ENCODE measurements at places on chromosomes 4 and X.

GRCh38 chr4:22465349-22465748 is 50.5 kb downstream of the ADGRA3 start:
- ATAC-seq, result no peak

- no peak for ATAC-seq
Observed at GRCh38 chr4:5211282-5211839, 160.1 kb downstream of the STK32B start.

DNA sequence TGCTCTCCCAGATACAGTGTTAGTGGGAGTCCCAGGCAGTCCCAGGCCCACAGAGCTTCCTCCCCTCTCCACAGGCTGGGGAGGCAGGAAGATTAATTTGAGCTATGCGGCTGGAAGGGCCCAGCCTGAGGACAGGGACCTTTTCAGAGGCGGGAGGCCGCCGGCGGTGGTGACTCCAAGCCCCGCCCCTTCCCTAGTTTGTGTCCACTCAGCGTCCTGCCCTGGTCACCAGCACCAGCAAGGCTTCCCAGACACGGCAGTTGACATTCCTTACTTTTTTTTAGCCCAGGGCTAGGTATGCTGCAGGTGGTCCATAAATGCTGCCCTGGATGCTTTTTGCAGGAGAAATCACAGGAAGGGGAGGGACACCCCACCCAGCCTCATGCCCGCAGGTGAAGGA is 67.7 kb upstream of the LRPAP1 start:
- ATAC-seq, result no peak

GRCh38 chr4:147768113-147768512 is 36.2 kb downstream of the ARHGAP10 start:
- peak; percentile 51 for ATAC-seq

- ATAC-seq, result no peak
Observed at GRCh38 chr4:96355414-96355813, 515.5 kb downstream of the PDHA2 start.

DNA sequence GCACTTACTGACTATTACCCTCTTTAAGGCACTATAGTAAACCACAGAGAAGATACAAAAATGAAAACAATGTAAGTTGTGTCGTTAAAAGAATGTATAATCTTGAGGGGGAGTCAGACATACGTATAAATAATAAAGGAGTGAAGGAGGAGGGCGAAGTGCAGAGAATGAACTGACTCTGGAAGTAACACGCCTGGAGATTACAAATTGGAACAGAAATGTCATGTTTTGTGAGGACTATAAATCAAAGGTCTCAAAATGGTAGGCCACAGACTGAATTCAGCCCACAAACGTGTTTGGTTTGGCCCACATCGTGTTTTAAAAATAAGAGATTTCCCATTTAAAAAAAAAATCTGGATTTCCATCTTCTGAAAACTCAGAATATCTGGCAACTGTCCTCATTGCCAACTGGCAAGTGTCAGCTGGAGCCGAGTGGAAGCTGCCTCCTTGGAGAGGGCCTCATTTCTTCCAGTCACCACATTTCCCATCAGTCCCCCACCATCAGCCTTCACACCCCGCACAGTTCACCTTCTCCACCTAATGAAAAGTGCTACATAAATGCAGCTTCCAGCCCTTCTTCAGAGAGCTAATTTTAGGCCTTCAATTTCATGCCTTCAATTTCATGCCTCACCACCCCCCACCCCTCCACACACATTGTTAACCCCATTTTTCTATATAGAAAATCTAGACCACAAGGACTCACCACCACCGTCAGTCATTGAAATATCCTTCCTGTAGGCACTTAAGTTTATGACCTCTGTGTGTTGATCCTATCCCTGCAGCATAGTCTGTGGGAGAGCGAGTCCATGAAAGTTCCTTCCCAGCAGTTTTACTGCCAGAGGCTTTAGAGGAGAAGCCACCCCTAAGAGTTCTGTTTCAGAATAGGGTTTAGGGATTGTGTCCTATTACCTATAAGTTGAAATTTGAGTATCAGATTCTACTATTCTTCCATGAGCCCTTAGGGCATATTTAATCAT is 32.0 kb upstream of the COL25A1 start:
- ATAC-seq, result no peak

DNA sequence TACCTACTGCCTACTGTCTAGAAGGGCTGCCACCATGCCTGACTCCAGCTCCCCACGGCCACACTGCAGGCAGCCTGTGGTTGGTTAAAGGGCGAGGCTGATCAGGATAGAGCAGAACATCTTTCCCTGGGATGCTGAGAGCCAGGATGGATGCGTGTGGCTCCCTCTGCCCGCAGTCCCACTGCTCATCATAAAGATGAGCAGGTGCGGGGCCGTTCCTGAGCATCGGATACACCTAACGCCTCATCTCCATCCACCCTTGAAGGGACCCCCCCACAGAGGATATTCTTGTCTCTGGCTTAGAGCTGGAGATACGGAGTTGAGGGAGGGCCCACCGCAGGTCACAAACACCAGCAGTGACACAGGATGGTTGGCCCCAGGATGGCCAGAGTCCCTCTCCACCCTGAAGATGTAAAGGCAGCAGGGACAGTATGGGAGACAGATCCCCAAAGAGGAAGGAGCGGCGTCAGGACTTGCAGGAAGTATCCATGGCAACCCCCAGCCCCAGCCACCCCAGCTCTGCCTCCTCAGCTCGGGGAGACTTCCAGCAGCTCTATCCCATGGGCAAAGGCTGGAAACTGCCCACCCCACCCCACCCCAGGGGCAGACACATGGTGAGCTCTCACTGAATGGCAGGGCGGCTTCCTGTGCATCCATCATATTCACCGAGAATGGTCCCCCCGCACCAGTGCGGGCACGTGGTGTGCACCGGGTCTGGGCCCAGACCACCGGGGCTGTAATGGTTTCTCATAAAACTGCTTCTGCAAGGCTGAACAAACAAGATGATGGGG is 19.3 kb downstream of the PPP2R2C start:
- ATAC-seq, result no peak
